ENCODE measurements at places on chromosomes 11 and 22. TPM values are rescaled to one million over a fixed set of nuclear protein-coding genes. Genes with fewer than 3 reads are reported as not detected.

Gene SESN3
- 3.8 TPM for total RNA-seq

Gene SYT8
- 0.17 TPM for total RNA-seq

Gene SLC7A4
- 0.42 TPM for total RNA-seq

Gene TMPRSS6
- 12.6 TPM for total RNA-seq

Data from liver (tissue), 10 donors.